Activated CD8-positive, alpha-beta memory T cell treated with anti-CD3 and anti-CD28 coated beads, Interleukin-2, amount 10 ng/mL, durations not matched to agents 7 days and 5 days (primary cell): ENCODE measurements at places on chromosomes 5 and 9. TPM values are rescaled to one million over a fixed set of nuclear protein-coding genes. Genes with fewer than 3 reads are reported as not detected.

The NR5A1 gene
- total RNA-seq, result not detected

The PLAC8L1 gene
- 0.87 TPM for total RNA-seq

The SPATA31E1 gene
- not detected for total RNA-seq

The TMEM174 gene
- total RNA-seq, result not detected

The NPR3 gene
- total RNA-seq, result not detected

The SMIM33 gene
- 0.07 TPM for total RNA-seq

The BTNL3 gene
- total RNA-seq, result not detected
